Stimulated activated CD4-positive, alpha-beta T cell treated with anti-CD3 and anti-CD28 coated beads, Interleukin-1b, Interleukin-23, amount 100 ng/mL, for 1 hour (primary cell): ENCODE measurements at places on chromosomes 1 and 21.

DNA sequence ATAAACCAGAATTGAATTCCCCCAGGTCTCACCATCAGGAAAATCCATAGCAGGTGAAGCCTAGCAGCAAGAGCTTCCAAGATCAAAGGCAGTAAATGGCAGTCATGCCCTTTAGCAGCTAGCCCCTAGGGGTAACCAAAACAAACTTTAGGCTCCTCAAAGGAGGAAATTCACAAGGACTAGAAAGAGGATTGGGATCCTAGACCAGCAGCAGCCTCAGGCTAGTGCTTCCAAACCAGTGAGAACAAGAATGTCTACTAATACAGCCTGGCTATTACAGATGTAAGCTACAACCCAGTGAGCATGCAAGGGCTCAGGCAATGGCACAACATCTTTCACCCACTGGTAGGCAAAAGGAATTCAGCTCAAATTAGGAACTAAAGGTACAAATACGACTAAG is 11.1 kb upstream of the RIMKLA start:
- DNase-seq, result no peak

DNA sequence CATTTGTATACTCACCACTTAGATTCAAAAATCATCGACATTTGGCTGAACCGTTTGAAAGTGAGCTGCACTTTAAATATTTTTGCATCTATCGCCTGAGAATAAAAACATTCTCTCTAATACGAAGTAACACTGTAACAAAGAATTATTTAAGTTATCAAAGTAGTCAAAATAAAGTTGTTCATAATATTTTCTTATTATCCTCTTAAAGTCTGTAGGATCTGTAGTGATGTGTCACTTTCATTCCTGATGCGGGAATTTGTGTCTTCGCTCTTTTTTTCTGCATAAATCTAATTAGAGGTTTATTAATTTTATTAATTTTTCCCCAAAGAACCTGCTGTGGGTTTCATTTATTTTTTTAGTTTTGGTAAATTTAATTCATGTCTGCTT is 74.8 kb downstream of the ETS2 start:
- DNase-seq, result no peak

DNA sequence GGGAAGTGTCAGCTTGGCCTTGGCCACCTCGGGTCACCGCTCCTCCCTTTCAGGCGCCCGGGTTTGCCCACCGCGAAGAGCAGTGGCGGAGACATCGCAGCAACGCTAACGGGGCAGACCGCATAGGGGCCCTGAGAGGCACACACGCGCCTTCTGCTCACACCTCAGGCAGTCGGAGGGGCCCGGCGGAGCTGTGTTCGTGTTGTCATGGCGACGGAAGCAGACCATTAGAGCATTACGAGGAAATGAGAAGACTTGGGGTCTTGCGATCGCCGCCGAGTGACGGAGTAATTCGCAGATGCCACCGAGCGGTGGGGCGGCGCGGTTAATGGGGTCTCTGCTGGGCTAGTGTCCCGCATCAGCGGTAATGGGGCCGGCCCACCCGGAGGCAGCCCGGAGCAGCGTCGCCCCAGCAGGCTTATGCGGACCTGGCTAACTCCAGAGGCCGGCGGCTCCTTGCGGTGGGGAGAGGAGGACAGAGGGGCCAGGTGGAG is 144.1 kb downstream of the TNR start:
- no peak for DNase-seq

DNA sequence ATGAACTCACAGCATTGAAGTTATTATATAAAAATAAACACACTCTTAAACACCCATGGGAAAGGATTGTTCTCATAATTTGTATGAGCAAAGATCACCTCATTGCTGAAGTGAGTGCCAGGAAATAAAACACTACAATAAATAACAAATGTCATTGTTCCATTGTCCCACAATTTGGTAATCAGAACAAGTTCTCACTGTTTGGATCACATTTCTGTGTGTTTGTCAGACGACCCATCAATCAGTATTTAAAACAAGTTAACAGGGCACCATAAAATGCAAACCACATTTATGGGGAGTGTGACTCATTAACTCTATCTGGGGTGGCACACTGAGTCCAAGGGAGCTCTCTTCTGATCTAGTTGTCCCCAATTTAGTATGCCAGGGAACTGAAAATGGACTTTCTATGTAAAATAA is 124.5 kb downstream of the PTPRC start:
- no peak for DNase-seq

GRCh38 chr1:236063919-236064673 is 794 bp downstream of the NID1 start:
- no peak for DNase-seq

DNA sequence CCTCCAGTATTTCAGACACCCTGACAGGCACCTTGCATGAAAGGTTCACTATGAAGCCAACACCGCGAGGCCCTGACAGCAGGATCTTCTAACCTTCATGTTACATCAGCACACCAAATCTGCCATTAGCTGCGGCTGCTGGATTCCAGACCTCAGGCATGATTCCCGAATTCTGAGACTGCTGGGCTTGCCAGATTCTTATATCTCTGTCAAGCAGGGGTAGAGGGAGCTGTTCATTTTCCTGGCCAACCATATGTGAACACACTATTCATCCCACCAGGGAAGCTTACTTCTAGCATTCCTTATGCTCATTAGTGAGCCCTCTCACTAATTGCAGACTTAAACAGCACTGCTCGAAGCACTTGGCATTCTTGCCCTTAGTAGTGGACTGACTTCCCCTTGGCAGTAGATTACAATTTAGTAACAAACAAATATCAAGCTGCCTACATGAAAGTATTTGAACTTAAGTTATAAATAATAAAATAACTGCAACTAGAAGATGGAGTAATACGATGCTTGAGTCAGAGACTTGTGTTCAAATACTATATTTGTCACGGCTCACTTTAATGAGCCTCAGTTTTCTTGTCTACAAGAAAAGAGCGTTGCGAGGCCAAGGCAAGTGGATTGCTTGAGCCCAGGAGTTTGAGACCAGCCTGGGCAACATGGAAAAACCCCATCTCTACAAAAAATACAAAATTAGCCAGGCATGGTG is 43.3 kb downstream of the NID1 start:
- DNase-seq, result no peak

- no peak for DNase-seq
Observed at GRCh38 chr1:41499591-41499990, 15.1 kb upstream of the EDN2 start.

- DNase-seq, result no peak
Observed at GRCh38 chr1:187847531-187847930, 1018.8 kb downstream of the PLA2G4A start.

GRCh38 chr1:232036181-232036933 is 409.8 kb downstream of the DISC1 start:
- no peak for DNase-seq

DNA sequence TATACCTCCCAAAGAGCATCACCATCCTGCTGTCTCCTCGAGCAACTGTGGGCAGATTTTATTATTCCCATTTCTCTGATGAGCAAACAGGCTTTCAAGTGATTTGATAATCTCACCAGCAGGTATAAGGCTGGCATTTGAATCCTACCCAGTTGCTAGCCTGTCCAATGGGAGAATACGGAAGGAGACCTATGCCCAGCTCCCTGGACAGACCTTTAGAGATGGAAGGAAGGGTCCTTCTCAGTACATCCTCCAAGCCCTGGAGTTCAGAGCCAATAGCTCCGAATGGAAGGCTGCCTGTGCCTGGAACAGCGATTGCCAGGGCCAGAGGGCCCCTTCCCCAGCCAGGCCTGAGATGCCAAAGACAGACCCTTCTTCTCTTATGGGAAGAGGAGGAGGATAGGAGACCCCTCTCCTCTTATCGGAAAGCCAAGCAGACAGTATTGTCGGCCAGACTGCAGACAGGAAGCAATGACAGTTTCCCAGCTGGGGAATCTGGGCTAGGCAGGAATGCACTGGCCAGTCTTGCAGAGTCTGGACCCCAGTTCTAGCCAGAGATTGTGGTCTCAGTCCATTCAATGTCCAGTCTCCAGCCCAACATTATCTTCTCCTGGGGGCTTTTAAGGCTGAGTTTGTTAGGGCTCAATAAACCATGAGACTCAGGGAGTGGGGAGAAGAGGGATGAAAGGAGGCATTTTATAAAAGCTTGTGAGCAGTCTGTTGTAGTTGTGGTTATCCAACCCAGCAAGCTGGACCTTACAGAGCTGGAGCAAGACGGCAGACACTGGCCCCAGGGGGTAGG is 2.0 kb downstream of the IFFO2 start:
- no peak for DNase-seq

DNA sequence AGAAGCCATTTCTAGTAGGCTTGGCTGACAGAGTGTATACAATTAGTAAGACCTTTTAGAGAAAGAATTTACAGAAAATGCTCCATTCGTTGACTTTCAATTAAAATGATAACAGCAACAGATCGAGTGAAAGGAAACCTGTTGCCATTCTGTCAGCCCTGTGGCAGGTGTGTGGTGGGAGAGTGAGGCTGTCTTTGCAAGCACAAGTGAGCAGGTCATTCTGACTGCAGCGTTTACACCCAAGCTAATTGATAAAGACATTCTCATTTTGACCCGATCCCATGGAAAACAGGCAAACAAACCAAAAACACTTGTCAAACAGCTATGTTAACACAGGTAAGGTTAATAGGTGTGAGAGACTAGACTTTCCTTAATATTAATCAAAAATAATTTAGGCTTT is 257.3 kb downstream of the PTBP2 start:
- no peak for DNase-seq

DNA sequence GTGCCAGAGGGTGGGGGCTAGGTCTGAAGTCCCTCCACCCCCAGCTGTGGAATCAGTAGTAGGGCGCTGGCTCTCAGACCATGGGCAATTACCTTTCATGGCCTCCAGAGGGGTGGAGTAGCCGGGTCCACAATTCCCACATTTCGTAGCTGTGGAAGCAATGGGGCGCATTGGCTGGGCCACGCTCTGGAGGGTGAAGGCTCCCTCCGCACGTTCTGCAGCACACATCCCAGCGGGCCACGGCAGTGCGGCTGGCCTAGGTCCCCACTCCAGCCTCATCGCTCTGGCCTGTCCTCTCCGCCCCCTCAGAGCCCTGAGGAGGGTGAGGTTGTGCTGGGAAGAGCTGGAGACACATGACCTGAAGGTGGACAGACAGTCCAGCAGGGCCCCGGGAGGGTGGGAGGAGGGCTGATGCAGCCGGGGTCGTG is 2.9 kb downstream of the SELENBP1 start:
- DNase-seq, result no peak

GRCh38 chr1:227094249-227094966 is 154.3 kb downstream of the COQ8A start:
- DNase-seq, result no peak

DNA sequence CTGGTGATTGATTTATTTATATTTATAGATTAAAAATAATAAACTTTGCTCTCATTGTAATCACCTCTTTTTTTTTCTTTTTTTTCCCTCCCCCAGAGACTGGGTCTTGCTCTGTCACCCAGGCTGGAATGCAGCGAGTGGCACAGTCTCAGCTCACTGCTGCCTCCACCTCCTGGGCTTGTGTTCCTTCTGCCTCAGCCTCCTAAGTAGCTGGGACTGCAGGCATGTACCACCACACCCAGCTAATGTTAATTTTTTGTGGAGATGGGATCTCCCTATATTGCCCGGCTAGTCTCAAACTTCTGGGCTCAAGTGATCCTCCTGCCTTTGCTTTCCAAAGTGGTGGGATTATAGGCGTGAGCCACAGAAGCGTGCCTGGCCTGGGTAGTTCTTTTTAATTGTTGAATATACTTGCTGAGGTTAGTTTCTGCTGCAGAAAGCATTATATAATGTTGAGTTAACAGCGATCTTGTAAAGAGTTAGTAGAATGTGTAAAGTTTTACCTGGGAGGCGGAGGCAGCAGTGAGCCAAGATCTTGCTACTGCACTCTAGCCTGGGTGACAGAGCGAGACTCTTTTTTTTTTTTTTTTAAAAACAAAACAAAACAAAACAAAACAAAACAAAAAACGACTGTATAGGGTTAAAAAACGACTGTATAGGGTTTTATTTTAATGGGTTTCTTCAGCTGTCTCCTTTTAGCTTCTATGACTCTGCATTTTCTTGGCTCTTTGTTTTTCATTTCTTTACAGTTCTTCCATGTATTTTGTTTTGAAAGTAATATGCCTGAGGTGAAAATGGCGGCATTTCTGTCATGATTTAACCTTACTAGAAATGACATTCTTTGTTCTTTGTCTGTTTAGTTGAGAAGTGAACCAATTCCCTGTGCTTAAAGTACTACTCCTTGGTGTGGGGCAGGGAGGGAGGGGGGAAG is 82.7 kb downstream of the CAMTA1 start:
- no peak for DNase-seq

DNA sequence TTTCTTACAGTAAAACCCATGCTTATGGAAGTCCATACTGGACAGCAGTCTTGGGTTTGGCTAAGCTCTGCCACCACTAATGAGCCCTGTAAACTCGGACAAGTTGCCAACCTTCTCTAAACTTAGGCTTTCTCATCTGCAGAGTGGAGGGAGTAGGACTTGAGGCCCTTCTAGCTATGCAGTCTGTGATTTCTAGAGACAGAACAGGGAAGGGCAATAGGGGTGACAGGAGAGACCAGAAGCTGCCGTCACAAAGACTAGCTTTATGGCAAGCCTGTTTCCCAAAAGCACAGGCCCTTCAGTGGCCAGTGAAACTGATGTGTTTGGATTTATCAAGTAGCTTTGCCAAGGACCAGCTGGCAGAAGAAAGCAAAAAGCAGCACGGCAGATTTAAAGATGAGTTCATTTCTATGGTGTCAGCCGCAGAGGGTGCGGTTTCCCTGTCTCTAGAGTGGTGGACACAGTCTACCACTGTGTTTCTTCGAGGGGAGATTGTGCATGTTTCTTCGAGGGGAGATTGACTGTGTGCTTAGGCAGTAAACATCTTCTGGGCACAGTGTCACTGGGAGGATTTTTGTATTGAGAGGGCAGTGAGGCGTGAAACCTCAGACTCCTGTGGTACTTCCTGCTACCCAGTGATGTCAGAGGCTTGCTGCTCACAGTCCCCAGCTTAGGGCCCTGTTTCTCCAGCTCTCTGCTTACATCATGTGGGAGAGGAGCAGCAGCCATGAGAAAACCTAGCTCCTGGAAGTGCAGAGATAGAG is 119.0 kb downstream of the ROR1 start:
- no peak for DNase-seq

GRCh38 chr1:246417152-246417812 is 89.8 kb downstream of the SMYD3 start:
- no peak for DNase-seq

- no peak for DNase-seq
Observed at GRCh38 chr1:193590102-193590501, 403.7 kb upstream of the B3GALT2 start.

DNA sequence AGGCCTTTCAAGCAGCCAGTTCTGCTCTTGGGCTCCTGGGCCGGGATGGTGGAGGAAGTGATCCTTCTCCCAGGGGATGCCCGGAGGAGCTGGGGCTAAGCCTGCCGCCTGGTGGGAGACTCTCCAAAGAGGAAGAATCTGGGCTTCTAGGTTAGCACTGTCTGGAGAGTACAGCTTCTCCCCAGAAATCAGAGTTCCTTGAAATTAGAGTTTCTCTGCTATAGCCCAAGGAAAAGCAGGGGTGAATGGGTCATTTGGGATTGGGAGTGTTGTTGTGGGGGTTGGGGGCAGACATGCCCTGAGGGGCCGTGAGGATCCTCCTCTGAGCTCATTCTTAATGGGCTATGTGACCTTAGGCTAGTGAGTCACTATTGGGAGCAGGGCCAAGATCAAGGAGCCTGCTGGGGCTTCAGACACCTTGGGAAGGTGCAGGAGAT is 6.5 kb downstream of the LGR6 start:
- DNase-seq, result no peak
